Cardiac septum (tissue), 1 donor: ENCODE measurements at places on chromosomes 6 and 20. TPM values are rescaled to one million over a fixed set of nuclear protein-coding genes. Genes with fewer than 3 reads are reported as not detected.

GRCh38 chr6:25821341-25821740, 10.5 kb downstream of the SLC17A1 start:
- no peak for DNase-seq

DNA sequence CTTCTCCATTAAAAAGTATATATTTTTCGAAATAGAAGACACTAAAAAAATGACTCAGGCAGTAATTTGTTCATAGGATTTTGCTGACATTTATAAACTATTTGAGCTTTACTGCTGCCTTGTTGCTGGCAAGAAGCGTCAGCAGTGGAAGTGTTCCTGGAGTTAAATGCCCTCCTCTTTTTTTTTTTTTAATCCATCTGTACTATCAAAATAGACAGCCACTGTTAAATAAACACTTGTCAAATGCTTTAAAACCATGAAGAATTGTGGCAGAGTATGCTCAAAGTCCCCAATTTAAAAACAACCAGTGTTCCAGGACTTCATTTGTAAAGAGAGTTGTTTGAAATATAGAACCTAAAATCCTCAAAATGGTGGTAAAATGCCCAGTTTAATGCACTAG, 253.8 kb downstream of the NKAIN2 start:
- no peak for DNase-seq

DNA sequence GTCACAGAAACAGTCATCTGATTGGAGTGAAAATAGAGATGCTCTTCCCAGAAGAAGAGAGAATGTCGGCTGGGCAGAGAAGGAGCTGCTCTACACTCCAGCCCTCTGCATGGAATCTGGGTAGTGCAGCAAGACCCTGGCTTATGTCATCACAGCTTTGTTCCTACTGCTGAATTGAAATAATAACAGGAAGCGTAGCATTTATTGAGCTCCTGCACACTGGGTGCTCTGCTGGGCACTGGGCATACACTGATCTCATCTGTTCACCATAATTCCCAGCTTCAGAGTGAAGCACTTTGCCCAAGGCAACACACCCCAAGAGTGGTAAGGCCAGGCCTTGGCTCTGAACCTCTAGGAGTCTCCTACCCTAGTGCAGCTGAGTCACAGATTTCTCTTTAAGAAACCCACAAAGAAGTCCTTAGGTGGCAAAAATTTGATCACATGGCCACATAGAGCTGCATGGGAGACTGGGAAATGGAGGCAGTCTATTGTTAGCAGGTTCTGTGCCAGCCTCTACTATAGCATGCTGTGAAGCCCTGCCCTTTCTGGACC, 3.9 kb upstream of the SDCBP2 start:
- DNase-seq = no peak

GRCh38 chr6:20402092-20402341, 338 bp downstream of the E2F3 start:
- no peak for DNase-seq

- peak; percentile 77 for DNase-seq
These were observed 9.6 kb downstream of the DYNLRB1 start for GRCh38 chr20:34525709-34526416.

GPRC6A gene
- not detected for total RNA-seq

SRC gene
- 5.0 TPM for total RNA-seq

PGC gene
- total RNA-seq = not detected

TRERF1 gene
- total RNA-seq = 0.86 TPM

DNA sequence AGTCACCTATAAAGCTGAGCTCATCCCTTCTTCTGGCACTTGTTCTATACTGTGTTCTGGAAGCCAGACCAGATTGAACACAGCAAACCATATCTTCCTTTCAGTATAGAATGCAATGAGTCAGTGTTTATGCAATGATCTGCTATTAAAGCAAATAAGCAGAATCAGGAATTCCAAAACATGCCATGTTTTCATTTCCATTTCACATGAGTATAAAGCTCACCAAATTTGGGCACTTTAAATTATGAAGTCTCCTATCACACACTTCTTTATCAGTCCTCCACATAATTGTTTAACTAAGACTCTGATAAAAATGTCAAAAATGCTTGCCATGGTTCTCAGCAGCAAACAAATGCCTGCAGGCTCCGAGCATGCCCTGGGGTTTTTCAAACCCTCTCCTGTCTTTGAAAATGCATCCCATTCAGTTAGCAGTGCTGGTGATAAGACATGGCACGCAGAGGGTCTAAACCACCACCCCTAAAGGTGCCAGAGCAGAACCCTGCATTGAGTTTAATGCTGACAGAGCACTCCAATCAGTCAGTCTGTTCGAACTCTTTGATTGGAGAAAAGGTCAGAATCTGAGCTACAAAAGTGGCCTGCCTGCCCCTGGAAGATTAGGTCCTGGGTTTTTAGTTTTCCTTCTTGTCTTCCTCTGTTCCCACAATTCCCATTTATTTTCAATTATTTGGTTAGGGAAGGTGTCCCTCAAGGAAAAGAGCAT, 234.1 kb downstream of the GMPR start:
- DNase-seq = no peak

KHDRBS2 gene
- 0.16 TPM for total RNA-seq

DNA sequence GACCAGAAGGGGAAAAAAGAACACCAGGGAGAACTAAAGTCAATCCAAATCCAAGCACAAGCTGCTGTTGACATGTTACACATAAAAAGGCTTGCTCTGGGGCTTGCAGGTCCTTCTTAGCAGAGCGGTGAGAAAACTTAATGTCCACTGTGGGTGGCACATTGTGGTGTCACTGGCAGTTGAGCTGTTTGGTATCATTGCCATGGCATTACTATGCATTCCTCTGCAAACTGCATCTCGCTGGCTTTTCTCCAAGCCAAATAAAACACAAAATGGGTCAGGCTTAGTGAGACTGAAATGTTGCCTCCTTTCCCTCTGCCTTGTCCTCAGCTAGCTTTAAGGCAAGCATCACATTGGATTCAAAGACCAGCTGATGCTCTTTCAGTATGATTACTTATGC, 40.9 kb downstream of the LY86 start:
- no peak for DNase-seq

CYP21A2 gene
- total RNA-seq = 2.0 TPM

MUC22 gene
- total RNA-seq = not detected

DNA sequence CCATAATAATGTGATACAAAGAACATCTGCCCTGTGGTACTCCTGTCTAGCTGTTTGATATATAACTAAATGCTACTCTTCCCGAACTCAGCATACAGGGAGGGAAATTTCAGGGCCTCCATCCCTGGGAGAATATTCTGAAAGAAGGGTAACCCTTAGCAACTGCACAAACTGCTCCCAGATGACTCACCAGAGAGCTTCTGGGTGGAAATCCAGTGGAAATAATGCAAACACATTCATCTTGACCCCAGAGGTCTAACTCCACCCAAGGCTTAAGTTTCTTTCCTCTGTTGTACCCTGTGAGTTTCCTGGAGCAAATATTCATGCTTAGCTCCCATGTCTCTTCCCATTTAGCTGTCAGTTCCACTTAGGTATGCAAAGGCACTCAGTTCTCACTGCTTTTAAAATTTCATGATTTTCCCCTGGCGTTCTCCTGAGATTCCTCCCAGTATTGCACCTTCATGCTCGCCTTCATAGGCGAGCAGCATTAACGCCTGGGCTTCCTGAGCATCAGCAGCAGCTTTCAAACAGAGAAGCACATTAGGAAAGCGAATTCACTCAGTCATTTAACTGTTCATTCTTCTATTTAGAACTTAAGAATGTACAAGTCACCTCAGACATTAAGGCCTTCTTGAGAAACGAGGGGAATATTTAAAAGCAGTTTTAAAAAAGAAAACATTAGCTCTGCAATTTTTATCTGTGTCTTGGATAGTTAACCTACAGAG, 43.8 kb upstream of the LAMA4 start:
- DNase-seq = no peak

- DNase-seq = no peak
These were observed 339.9 kb upstream of the ARID1B start for GRCh38 chr6:156437121-156437879.

DNA sequence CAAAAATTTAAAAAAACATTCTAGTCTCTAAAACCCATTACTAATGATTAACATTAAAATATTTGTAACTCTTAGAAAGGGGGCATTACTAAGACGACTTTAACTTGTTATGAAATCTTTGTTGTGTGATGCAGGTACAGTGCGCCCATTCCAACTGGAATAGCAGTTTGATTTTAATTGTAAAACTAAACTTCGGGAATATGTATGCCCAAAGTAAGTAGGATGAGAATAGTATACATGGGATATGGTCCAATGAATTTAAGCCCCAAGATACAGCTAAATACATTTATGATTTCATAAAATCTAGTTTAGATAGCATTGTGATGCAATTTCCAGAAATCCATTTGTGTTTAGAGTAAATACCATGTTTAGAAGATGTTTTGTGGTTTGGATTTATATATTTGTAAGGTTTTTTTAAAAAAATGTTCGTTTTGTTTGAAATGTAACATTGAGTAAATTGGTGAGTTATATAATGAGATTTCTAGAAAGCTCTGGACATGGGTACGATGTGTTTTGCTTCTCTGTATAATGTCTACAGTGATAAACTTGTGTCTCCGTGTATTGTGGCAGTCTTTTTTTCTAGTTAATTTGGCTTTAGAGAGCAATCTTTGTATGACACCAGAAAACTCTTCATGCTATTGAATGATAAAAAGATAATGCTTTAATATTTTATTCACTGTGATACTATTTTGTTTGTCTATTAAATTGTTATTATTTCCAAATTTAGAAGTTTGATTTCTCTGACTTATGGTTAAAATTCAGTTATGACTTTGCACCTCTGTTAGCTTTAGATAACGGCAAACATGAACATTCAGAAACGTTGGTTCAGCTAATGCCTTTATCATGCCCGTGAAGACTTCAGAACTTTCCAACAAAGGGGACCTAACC, 54.8 kb downstream of the RNF182 start:
- no peak for DNase-seq

GRCh38 chr6:167676000-167676665, 150.6 kb upstream of the AFDN start:
- peak; percentile 71 for DNase-seq

DNA sequence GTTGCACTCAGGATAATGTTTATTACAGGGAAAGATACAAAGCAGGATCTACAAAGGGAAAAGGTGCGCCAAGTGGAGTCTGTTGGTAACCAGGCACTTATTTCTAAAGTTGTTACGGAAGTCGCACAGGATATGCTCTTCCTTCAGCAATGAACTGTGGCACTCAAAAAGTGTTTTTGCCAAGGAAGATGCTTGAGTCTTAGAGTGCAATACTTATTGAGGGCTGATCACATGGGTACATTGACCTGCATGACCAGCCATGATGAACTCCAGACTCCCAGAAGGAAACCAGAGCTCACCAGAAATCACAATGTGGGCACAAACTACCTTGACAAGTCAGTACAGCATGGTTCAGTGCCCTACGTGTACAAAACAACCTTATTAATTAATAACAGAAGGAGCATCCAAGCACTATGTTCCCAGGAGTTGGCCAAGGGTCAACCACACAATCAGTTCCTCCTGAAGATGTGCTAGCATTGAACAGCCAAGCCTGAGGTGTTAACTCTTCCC, 270.7 kb upstream of the TFAP2D start:
- no peak for DNase-seq

- DNase-seq = no peak
These were observed 127.9 kb downstream of the COL19A1 start for GRCh38 chr6:69994251-69994650.

- DNase-seq = no peak
These were observed 3.4 kb upstream of the NOL7 start for GRCh38 chr6:13611715-13612114.

DNA sequence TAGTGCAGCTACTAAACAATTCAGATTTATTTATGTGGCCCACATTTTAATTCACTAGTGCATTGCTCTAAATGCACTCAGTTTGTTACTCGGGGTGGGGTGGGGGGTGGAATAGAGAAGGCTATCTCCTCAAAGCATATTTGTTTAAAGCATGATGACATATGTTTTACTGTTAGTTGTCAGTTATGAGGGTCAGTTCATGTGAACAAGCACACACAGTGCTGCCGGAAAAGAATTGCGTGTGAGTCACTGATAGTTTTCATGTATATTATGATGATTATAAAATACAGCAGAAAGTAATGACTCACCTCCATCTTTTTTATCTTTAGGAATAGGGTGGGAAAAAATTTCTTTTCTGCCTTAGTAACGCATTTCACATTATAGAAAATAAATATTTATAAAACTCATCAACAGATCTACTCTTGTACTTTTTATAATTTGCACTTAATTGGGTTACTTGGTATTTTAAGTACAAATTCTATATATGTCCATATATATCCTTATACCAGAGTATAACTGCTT, 42.2 kb upstream of the STXBP5 start:
- DNase-seq = no peak

GRCh38 chr6:158043586-158044524, 62.2 kb downstream of the SYNJ2 start:
- DNase-seq = peak; percentile 82

DNA sequence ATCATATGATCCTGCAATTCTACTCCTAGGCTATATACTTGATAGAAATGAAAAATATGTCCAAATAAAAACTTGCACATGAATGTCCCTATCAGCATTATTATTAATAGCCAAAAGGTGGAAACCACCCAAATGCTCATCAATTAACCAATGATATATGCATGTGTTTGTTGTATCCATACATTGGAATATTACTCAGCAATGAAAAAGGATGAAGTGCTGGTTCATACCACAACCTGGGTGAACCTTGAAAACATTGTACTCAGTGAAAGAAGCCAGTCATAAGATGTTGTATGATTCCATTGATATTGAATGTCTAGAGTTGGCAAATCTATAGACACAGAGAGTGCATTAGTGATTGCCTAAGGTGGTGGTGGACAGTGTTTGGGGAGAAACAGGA, 267.6 kb downstream of the PRKN start:
- no peak for DNase-seq

HDGFL1 gene
- not detected for total RNA-seq

OR2B6 gene
- total RNA-seq = not detected

SIRPB1 gene
- total RNA-seq = 0.92 TPM

DNA sequence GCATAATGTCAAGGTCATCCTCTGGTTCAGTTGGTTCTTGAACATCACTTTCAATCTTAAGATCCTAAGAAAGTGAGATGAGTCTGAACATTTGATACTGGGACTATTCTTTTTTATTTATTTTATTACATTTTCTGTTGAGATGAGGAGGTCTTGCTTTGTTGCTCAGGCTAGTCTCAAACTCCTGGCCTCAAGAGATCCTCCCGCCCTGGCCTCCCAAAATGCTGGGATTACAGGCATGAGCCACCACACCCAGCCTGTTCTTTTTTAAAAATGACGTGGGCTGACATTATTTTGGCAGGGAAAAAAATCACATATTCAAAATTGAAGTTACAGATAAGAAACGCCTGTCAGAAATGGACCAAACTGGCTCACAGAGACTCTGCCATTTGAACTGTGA, 13.5 kb downstream of the EIF2S2 start:
- no peak for DNase-seq

GRCh38 chr6:72464246-72464645, 157.6 kb upstream of the KCNQ5 start:
- DNase-seq = no peak
